WTC11 (cell line): ENCODE measurements at places on chromosomes 5 and 9. TPM values are rescaled to one million over a fixed set of nuclear protein-coding genes. Genes with fewer than 3 reads are reported as not detected.

Gene FSTL4
- 5.0 to 6.6 TPM (median 6.1 TPM) in 3 replicates for total RNA-seq

Gene C8G
- total RNA-seq = 0.85 to 1.7 TPM (median 1.5 TPM) in 3 replicates

Gene CBY3
- total RNA-seq = 0.25 to 0.37 TPM (median 0.25 TPM) in 3 replicates

Gene HACD4
- 0.94 to 1.2 TPM (median 1.1 TPM) in 3 replicates for total RNA-seq

Gene NSG2
- total RNA-seq = 0.14 TPM in 1 of 3 replicates, not detected in the others

Gene PSD2
- total RNA-seq = 0.55 to 0.57 TPM (median 0.57 TPM) in 3 replicates
